ENCODE measurements at places on chromosomes 1 and 21. TPM values are rescaled to one million over a fixed set of nuclear protein-coding genes. Genes with fewer than 3 reads are reported as not detected.

DNA sequence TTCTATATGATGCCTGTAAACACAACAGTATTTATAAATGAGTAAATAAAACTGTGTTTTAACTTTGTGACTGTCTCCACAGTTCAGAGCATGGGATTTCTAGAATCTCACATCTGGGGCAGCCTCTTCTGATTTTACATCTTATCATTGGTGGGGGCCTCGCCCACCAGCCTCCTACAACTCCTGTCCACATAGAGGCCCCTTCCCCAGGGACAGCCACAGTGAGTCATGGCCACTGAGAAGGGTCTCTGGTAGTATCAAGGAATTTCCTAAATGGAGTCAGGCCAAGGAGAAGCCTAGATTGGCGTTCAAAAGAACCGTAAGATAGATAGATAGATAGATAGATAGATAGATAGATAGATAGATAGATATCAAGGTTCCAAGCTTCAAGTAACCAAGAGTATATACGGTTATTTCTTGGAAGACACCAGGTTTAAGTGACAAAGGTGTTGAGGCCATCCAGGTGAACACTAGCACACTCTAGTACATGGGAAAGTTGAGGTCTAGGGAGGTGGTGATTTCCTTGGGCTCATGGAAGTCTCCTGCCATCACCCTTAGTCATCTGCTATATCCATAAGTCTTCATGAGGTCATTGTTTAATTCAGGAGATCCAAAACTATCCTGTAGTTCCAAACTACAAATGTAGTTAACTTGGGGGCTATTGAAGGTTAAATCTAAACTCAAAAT lies 121.6 kb downstream of the SYT2 start:
- no peak for DNase-seq

GRCh38 chr1:28893403-28894102 lies 20.8 kb upstream of the EPB41 start:
- DNase-seq = no peak

DNA sequence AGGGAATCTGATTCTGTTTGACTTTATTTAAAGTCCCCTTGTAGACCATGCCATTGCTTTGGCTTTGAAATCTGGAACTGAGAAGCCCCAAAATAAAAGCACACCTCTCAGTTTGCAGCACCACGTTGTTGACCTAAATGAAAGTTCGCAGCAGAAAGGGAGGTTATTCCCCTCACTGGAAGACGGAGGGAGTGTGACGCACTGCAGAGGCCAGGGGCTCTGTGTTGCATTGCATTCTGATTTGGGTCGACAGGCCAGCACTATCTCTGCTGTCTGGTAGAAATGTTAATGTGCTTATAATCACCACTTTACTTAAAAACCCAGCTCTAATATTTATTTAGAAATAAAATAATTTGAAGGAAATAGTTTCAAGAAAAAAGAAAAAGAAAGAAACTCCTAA lies 675.2 kb upstream of the NR5A2 start:
- DNase-seq = no peak

DNA sequence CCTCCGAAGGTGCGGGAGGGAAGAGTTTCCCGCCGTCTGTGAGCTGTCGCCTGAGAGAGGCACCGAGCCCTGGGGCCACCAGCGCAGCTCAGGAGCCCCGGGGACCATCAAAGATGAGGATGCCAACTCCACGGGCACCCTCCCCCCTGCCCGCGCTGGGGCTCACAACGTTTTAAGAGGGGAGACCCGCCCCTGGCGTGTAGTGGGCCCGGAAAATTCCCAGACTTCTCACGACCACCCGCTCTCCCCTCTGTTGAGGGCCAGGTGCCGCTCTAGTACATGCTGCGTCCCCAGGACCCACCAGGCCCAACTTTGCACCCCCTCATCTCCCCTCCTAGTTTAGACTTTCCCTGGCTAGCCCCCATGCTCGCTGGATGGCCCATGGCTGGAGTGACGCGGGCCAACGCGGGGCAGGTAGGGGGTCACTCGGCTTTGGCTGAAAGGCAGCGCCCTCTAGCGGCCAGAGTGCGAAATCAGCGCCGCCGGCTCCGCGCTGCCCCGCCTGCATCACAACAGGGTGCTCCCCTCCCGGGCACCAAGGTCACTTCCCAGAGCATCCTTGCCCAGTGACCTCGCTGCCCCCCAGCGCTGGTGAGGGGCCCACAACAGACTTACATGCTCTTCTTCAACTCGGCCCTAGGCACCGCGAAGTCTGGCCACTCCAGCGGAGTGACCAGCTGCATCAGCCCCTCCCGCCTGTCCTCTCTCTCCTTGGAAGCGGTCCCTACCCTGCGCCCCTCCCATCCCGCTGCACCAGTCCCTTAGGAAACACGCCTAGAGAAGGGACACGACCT lies 1.8 kb downstream of the CD160 start:
- DNase-seq = peak; percentile 77

ZNF683 gene
- 3.6 TPM for total RNA-seq

CLEC20A gene
- total RNA-seq = not detected

RUNX3 gene
- total RNA-seq = 5.3 TPM

DNA sequence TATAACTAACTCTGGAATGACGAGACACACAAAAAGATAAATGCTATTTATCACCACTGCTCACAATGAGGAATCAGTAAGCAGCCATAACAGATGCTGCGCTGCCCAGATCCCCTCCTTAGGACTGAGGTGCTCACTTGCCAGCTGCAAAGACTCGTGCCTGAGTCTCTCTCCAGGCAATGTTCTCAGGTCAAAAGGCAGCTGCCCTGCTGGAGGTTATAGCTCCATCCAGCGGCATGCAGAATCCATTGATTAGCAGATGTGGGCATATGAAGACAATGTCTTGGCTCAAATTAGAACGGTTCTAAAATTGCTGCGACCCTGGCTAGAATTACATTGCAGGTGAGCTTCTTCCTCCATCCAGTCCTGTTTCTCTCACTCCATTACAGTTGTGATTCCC lies 328.2 kb upstream of the CHRM3 start:
- DNase-seq = no peak

C1orf116 gene
- 32.1 TPM for total RNA-seq

DNA sequence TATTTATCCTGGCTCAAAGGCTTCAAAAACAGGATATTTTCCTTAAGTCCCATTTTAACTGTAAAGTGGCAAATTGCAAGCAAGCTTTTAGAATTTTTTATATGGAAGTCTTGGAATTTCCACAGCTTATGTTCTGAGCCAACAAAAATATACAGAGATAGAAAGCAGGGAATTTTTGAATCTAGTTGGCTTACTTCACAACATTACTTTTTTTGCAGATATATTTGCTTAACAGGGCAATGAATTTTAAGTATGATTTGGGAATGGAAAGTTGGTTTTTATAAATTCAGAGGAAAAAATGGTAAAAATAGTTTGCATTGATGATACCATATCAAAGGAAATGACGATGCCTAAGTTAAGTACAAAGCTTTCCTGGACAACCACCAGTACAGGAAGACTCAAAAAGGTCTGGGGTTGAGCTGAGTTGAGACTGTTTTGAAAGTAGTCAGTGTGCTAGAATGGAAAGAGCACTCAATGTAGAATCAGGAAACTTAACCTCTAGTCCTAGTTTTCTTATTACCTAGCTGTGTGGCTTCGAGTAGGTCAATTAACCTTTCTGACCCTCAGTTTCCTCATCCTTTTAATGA lies 11.0 kb upstream of the VCAM1 start:
- DNase-seq = no peak

- DNase-seq = no peak
Measured at GRCh38 chr1:29344336-29344735, 108.0 kb downstream of the PTPRU start.

DNA sequence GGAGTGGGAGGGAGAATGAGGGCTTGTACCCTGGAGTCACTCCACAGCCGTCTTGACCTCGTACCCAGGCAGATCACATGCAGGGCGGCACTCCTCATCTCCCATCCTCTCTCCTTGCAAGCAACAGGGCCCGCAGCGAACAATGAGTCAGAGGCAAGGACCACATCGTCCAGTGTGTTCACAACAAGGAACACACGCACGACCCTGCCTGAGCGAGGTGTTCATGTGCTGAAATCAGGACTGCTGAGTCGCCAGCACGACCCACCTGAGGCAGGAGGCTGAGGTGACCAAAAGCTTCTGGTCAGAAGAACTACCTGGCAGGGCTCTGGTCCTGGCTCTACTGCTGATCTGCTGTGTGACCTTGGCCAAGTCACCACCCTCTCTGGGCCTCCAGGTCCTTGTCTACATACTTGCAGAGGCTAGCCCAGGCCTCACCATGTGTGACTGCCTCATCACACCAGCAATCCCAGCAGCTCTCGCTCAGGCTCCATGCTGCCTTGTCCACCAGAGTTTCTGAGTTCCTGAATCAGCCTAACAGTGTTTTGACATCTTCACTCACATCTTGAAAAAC lies 78.0 kb downstream of the SSBP3 start:
- DNase-seq = no peak

DNA sequence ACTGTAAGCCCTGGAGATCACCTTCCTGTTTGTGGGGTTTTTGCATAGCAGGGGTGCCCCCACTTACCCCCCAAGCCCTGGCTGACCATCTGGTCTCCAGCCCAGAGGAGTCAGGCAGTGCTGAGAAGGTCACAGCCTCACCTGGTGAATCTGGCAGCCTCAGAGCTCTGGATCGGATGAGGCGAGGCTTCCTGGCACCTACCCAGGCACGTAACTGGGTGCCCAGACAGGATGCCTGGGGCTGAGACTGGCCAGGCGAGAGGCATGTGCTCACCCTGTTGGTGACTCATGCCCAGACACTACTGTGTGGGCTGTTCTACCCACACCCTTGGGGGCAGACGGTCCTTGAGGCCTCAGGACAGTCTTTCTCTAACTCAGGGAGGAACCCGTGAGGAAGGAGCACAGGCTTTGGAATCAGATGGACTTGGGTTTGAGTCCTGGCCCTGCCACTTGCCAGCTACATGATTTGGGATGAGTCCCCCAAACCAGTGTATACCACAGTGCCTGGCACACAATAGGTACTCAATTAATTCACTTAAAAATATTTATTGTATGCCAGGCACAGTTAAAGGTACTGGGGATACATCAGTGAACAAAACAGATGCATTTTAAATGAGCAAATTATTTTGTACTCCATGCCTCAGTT lies 15.1 kb upstream of the PADI3 start:
- DNase-seq = peak; percentile 41

DNA sequence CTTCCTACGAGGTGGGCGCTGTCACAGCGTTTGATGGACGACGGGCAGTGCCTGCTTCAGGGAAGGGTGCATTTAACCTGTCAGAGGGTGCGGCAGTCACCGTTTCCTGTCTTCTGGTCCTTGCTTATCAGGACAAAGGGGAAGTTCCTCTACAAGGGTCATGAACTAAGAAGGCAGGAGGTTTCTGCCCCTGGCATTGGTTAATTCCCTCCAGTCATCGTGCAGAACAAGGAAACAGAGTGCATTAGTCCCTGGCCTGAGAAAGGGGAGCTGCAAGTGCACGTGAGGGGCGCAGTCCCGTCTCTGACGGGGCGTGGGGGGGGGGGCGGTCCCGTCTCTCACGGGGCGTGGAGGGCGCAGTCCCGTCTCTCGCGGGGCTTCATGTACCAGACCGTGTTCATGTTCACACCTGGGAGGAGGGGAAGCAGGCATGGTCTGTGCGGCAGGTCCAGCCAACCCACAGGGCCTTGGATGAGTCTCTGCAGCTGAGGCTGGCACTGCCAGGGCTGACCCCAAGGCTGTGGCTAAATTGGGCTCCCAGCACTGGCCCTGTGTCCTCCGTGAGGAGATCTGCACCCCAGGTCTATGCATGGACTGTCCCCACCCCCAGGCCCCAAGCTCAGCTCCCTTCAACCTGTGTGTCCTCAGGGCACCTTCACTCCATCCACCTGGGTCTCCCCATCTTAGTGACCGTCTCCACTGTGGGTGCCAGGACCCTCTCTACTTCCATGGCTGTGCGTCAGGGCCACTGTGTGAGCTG lies 89.2 kb upstream of the COL6A1 start:
- DNase-seq = peak; percentile 59

- no peak for DNase-seq
Measured at GRCh38 chr1:206128196-206128595, 11.0 kb upstream of the AVPR1B start.

NCAM2 gene
- total RNA-seq = 0.87 TPM

ZNF648 gene
- total RNA-seq = not detected

DNA sequence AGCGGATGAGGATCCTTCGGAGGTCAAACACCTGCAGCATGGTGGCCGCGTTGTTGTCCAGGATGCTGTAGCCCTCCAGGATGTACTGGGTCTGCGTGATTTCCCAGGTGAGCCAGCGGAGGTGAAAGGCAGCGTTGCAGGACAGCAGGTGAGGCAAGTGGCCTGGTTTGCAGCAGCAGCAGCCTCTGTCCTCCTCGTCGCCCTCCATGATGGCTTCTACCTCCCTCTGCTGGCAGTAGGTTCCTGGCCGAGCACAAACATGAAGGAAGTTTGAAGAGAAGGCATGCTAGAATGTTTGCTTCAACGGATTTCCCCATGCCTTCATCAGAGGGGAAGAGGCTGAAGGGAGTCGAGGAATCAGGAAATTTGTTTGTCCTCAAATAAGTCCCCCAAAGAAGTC lies 74.7 kb downstream of the NTPCR start:
- peak; percentile 63 for DNase-seq

- no peak for DNase-seq
Measured at GRCh38 chr21:28688381-28688780, 304.3 kb downstream of the LTN1 start.

- DNase-seq = no peak
Measured at GRCh38 chr1:15730936-15731335, 5.1 kb upstream of the SLC25A34 start.

DNA sequence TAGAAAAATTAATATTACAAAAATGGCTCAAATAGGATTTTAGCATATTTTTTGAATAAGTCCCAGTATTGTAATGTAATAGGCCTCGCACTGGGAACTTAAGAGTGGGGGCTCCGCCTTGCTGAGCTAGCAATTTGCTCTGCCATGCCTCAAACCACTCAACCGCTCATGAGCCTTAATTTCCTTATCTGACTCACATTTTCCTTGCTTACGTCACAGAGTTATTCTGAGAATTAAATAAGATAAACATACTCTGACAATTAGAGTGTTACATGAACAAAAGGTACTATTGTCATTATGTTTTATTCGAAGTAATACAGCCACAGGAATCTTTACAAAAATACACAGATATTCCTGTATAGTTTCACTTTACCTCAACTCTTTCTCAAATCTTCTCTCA lies 108.1 kb downstream of the SLC44A5 start:
- DNase-seq = no peak

Data from stomach (tissue), 19 donors.